Spleen (tissue), 13 donors: ENCODE measurements at places on chromosomes 6 and 20.

- DNase-seq: no peak
Measured at GRCh38 chr20:37567671-37568588, 40.3 kb upstream of the BLCAP start.

- no peak for DNase-seq
Measured at GRCh38 chr6:107638493-107638892, 148.6 kb downstream of the SOBP start.

GRCh38 chr20:10679269-10679668 is 5.5 kb upstream of the JAG1 start:
- DNase-seq: no peak

- DNase-seq: no peak
Measured at GRCh38 chr6:27651371-27651732, 178.4 kb upstream of the ZNF184 start.

DNA sequence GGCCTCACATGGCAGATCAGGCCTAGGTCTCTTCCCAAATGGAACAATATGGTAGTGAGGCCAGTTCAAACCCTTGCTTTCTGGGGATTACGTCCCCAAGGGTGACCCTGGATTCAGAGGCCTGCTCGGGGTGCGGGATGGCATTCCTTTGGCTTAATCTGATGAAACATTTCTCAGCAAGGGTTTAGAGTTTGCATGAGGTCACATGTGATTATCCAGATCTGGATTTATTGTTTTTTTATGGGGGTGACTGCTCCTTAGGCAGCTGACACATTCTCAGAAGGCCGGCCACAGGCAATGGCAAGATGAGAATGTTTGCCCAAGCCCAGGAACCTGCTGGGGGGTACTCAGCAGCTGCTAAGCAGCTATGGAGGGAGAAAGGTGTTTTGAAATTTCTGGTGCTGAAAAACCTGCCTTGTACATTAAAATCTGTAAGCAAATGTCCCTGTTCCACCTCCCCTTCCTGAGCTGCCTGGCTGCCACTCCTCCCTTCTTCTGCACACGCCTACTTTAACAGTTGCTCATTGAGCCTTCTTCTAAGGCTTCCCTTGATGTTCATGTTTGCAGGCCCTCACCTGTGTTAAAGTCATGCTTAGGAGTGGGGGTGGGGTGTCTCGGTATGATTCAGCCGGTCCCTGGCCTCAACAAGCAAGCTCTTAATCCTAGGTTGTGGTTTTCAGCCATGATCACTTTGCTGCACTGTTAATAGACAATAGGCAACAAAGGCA is 37.9 kb upstream of the FUCA2 start:
- no peak for DNase-seq

DNA sequence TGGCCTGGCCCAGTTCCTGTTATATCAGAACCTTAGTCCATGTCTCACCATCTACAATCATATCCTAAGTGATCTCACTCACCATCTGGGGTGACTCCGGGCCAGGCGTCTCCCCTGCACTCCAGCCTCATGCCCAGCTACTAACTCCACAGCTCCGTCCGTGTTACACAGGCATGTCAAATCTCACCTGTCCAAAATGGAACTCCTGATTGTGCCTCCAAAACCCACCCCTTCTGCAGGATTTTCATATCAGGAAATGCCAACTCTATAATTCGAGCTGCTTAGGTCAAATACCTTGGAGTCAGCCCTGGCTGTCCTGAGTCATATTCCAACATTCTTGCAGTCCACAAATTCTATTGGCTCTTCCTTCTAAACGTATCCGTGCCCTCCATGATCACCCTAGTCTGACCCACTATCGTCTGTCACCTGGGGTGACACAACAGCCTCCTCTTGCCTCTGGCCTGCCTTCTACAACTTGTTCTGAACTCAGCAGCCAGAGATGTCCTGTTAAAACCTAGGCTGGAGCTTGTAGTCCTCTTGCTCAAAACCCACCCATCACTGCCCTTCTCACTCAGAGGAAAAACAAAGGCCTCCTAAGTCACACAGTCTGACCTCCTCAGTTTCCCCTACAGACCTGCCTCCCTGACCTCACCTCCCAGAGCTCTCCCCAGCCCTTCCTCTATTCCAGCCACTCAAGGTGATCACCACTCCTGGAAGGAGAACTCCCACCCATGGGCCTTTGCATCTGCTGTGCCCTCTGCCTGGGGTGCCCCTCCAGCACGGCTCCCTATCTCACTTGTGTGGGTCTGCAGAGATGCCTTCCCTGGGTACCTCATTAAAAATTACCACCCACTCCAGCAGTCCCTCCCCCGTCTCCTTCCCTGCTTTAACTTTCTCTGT is 85.3 kb upstream of the SIRPA start:
- DNase-seq: no peak

- DNase-seq: no peak
Measured at GRCh38 chr6:17178754-17179529, 77.1 kb downstream of the STMND1 start.

GRCh38 chr20:18639501-18639979 is 51.7 kb downstream of the DTD1 start:
- DNase-seq: no peak

GRCh38 chr6:143538374-143538773 is 26.9 kb upstream of the FUCA2 start:
- DNase-seq: no peak

DNA sequence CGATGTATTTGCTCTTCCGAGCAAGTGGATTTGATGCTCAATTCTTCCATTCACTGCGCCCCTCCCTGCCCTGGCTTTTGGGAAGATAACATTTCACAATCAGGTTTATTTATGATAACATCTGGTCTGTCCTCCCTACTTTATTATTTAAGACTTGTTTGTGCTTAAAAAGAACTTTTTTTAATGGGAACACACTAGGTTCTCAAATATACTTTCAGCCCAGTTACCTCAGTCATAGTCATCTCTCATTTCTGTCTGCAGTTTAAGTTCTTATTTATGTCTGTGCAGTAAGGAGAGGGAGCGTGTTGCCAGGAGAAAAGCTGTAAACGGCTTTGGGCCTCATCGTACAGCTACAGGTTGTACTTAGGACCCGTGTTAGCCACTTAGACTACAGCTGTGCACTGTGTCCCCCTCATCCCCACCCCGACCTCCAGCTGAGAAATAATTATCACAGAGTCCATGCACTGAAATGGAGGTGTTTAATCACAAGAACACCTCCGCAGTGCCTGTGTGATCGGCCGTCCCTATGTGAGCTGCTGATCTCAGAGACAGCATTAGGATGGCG is 99.3 kb downstream of the RPP40 start:
- no peak for DNase-seq

GRCh38 chr6:33739571-33739970 is 7.1 kb downstream of the IP6K3 start:
- no peak for DNase-seq
